ENCODE measurements at places on chromosomes 7 and 10. TPM values are rescaled to one million over a fixed set of nuclear protein-coding genes. Genes with fewer than 3 reads are reported as not detected.

DNA sequence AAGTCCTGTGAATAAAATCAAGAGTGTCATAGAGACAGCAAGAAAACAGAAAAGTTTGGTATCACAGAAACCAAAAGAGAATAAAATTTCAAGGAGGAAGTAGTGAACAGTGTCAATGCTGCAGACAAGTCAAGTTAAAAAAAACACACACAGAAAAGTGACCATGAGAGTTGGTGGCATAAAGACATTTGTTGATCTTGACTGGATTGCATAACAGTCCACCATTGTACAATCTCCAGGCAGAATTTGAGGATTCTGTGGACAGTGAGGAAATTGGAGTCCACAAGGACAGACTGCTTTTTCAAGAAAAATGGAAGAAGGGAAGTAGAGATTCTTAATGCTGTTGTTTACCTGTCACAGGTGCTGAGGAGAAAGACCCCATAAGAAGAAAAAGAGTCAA is 412.5 kb downstream of the PLXDC2 start:
- DNase-seq = no peak

DNA sequence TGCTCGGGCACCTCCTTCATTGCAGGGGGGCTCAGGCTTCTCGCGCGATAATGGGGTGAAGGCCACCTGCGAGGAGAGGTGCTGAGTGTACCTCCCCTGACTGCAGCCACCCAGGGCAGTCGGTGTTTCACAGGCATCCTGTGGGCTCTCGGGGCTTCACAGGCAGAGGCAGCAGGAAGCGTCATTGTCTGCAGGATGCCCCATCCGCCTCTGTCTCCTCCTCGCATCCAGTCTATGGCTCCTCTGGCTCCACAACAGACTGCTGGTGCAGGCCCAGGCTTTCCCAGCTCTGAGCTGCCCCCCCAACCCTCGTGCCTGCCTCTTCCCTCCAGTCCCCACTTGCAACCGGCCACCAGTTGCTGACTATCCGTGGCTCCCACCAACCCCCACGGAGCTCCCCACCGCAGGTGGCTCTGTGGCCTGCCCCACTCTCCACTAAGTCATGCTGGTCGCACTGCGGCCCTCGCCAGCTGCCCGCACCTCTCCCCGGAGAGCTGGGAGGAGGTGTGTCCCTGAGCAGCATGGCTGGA is 36.5 kb downstream of the CAMK2B start:
- DNase-seq = no peak

DNA sequence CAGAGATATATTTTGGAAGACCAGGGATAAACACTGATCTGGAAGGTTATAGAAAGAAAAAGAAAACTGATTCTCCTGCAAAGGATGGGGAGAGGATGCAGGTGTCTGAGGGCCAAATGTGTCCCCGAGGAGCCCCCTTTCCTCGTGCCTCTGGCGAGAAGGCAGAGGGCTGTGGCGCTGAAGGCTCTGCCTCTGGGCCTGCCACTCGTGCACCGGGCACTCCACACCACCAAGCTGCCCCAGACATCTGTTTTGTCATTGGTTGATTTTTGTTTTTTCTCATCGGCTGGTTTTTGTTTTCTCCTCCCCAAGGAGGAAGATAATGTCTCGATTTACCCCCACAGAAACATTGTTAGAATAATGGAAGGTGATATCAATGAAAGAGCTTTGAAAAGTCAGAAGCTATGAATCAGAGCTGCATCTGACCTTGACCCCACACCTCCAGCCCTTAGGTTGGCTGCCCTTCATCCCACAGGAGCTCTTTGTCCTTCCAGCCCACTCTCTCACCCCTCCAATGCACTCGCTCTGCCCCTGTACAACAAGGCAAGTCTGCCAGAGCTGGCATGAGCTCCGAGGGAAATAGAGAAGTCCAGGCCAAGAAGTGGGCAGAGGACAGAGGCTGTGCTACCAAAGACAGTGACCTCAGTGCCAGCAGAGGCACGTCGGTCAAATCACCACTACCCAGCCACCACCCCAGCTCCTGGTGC is 124.8 kb downstream of the TCERG1L start:
- DNase-seq = no peak

GRCh38 chr10:81708416-81708815 is 166.6 kb upstream of the NRG3 start:
- DNase-seq = no peak

- DNase-seq = no peak
These were observed 56.9 kb upstream of the PPP2R2D start for GRCh38 chr10:131843881-131844284.

GRCh38 chr10:65827359-65827758 is 1098.5 kb upstream of the LRRTM3 start:
- DNase-seq = no peak

DNA sequence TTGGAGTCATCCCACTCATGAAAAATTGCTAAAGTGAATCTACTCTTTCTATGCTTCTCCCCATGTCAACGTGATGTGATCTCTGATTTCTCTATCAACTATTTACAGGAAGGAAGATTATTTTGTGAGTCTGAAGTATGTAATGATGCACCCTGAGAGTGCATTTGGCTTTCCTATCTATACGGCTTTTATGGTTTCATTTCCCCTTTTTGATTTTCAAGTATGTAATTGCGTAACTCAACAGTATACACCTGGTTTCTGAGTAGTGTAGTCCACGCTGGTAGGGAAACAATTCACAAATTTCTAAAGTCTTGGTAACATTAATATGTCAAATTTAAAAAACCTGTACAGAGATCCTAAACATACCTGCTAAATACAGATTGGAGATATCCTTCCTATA is 194.7 kb upstream of the SEMA3A start:
- DNase-seq = no peak

DNA sequence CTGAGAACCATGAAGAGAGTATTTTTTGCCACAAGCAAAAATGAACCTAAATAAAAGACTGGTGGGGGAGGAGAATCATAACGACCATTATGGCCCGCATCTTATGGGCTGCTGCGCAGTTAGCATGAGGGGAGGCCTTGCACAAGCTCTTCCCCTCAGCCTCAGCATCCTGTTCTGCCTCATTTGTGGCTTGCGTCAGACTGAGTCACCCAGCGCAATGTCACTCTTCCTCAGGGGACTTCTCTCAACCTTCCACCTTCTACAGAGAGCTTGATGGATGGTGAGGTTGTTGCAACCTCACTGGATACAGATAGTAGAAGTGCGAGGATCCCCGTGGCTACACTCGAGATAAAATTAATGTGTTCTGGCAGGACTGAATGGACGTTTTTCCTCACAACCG is 16.8 kb upstream of the GPR15LG start:
- peak; percentile 25 for DNase-seq

DNA sequence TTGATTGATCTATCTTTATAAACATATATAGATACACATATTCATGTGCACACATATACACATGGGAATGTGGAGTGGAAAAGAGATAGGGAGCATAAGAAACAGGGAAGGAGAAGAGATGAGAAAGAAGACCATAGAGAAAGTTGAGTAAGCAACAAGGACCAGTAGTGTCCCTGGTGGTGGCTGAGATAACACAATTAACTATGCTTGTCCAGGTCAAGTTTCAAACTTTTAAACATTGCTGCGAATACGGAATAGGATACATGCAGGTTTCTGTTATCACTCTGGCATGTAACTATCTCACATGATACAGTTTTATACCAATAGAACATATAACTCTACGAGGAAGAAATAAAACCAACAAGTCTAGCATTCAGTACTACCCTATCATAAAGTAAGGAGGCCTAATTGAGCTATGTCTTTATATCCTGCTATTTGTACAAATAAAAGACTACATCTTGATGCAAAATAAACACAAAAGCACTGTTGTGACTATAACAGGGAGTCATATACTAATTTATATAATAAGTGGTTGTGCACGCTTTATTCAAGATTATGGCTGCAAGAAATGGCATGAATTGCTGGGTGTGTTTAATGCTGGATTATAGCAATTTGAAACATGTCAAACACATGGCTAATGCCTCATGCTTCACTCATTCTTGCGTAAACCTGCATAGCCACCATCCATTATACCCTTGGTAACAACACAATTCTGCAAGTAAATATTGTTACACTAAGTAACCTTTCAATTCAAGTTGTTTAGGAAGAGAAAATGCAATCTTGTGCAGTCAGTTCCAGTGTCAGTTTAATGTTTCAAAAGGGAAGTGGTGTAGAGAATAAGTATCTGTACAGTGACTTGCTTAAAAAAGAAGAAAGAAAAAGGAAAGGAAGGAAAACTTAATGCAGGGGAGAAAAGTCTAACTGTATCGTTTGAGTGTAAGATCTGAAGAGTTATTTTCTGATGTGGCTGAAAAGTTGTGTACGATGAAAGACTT is 8.2 kb downstream of the FOXP2 start:
- DNase-seq = no peak

DNA sequence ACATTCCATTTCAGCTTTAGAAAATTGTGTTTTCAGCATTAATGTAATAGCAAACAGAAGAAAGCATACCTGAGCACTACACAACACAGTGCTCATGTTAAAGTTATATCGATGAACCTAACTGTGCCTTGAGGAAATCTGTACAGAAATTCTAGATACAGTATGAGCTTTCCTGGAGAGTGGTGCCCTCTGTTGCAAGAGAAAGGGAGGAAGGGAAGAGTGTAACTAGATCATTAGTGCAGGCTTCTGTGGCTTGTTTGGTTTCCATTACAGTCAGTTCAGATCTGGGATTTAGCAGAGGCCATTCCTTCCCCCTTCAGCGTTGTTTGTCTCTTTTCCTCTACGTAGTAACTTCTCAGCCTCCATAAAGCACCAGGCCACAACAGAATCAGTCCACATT is 139.7 kb downstream of the HTR7 start:
- no peak for DNase-seq

- no peak for DNase-seq
These were observed 11.3 kb downstream of the RSBN1L start for GRCh38 chr7:77707504-77707992.

DNA sequence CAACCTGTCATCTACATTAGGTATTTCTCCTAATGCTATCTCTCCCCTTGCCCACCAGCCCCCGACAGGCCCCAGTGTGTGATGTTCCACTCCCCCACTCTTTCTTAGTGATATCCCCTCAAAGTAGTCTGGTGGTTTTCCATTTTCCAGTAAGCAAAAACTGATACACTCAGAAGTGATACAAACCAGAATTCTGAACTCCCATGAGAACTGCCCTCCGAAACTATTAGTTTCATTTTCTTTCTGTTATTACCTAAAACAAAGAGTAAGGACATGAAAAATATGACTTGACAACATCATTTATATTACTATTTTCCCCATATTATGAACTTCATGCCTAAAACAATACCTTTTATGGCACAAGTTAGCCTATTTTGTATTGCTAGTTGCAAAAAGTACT is 175.0 kb downstream of the OTUD1 start:
- DNase-seq = no peak

GRCh38 chr7:33716581-33717477 is 188.5 kb upstream of the BMPER start:
- DNase-seq = no peak

GRCh38 chr10:43373461-43373860 is 2.0 kb downstream of the FXYD4 start:
- DNase-seq = no peak

DNA sequence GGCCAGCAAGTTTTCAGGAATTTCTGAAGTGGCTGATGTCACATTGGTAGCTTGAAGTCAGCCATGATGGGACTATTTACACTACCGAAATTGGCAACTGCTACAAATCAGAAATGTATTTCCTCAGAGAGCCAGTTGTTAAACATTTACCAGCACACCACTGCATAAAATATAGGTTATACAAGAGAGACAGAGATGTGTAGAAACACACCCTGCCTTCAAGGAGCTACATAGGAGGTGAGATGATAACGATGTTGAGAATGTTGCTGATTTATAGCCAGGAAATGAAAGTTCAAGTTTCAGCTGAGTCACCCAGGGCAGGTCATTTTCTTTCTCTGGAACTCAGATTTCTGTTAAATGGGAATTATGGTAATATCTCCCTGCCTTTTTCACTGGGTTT is 46.0 kb upstream of the TCF7L2 start:
- DNase-seq = no peak

DNA sequence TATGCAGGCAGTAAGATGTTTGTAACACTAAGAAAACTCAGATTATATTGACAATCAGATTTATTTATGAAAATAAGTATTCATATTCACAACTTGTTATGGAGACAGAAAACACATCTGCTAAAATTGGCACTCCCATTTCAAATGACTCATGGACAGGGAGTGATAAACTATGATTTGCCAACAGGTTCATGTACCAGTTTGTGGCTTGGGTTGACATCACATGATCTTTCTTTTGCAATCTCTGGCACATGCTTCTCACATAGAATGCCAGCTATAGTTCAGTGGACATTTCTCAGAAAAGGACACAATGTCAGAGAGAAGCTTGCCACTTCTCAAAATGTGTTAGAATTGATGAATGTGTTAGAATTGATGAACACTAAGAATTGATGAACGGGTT is 663.2 kb upstream of the ANKRD30A start:
- DNase-seq = no peak

GRCh38 chr7:47472444-47473157 is 109.3 kb downstream of the TNS3 start:
- no peak for DNase-seq

GRCh38 chr7:105189859-105190492 is 176.0 kb downstream of the KMT2E start:
- no peak for DNase-seq

DNA sequence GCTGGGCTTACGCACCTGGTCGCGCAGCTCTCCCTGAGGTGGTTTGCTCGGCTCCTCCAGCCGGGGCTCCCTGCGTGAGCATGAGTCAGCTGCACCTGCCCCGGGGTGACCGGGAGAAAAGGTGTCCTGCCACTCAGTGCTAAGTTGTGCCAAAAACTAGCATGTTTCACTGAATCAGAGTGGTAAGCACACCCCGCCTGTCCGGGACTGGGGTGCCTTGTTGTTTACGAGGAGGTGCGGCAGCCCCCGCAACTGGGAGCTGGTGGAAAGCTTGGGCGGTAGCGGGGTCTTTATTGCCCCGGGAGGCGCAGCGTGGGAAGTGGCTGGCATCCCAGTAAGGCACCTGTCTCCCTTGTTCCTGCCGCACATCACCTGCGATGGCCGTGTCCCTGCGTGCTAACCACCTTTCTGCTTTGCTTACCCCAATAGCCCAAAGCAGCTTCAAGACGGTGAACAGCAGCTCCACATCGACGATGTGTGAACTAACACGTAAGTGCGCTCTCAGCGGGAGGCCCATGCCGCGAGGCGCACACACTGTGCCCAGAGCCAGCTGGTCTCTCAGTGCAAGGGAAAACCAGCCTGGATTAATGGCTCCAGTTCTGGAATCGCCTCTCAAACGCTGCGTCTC is 506.6 kb upstream of the FOXK1 start:
- no peak for DNase-seq

GRCh38 chr10:113020838-113021237 is 70.8 kb downstream of the TCF7L2 start:
- no peak for DNase-seq

GRCh38 chr7:28107960-28108359 is 72.6 kb downstream of the JAZF1 start:
- DNase-seq = no peak

GRCh38 chr10:14737808-14738545 is 36.7 kb downstream of the FAM107B start:
- no peak for DNase-seq

CTTNBP2 gene
- not detected for total RNA-seq

FAM25A gene
- total RNA-seq = not detected

GATA3 gene
- 48.9 TPM for total RNA-seq

DHX32 gene
- total RNA-seq = 10.7 TPM

HHEX gene
- not detected for total RNA-seq

ZNF316 gene
- total RNA-seq = 26.5 TPM

ZNF25 gene
- 5.9 TPM for total RNA-seq

INHBA gene
- total RNA-seq = not detected

PLXNA4 gene
- total RNA-seq = not detected

CALML5 gene
- total RNA-seq = not detected

LOXL4 gene
- total RNA-seq = not detected

AASS gene
- total RNA-seq = 2.0 TPM

RBP3 gene
- not detected for total RNA-seq

SPDYE2B gene
- total RNA-seq = not detected

C10orf105 gene
- total RNA-seq = 0.11 TPM

GIMAP1 gene
- total RNA-seq = 10.0 TPM
